Fibroblast of skin of right quadriceps (primary cell): ENCODE measurements at places on chromosomes 16 and 17.

GRCh38 chr17:40427002-40427491 is 9.4 kb upstream of the TOP2A start:
- DNase-seq, result no peak

DNA sequence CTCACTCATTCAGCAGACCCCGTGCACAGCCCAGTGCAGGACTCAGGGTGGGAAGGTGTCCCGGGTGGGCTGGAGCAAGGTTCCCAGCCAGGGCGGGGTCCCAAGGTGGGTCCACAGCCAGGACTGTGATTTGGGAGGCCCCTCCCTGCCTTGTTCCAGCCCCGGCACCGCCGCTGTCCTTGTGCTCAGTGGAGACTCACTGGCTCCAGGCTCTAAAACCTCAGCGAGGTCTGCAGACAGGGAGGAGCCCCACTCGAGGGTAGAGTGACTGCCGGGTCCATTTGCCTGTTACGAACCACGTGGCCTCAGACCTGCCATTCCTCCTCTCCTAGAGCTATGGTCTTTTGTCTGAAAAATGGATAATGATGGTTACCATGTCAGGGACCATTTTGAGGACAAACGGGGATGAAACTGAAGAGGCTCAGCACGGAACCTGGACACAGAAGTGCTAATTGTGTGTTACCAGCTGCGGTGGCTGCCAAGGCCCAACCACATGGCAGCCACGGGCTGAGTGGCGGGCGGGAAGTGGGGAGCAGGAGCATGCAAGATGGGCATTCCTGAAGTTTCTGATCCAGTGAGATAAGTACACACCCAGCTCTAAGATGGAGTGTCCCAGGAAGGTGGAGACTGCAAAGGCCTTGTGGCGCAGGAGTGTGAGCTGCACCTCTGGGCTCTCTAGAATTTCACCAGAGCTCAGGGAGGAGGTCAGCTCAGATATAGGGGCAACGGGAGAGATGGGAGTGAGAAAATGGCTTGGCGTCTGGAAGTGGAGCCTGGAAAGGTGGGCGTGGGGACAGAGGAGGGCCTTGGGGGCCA is 317.6 kb downstream of the SEC14L1 start:
- DNase-seq, result no peak

GRCh38 chr17:74879308-74879707 is 6.5 kb upstream of the FDXR start:
- DNase-seq, result no peak

DNA sequence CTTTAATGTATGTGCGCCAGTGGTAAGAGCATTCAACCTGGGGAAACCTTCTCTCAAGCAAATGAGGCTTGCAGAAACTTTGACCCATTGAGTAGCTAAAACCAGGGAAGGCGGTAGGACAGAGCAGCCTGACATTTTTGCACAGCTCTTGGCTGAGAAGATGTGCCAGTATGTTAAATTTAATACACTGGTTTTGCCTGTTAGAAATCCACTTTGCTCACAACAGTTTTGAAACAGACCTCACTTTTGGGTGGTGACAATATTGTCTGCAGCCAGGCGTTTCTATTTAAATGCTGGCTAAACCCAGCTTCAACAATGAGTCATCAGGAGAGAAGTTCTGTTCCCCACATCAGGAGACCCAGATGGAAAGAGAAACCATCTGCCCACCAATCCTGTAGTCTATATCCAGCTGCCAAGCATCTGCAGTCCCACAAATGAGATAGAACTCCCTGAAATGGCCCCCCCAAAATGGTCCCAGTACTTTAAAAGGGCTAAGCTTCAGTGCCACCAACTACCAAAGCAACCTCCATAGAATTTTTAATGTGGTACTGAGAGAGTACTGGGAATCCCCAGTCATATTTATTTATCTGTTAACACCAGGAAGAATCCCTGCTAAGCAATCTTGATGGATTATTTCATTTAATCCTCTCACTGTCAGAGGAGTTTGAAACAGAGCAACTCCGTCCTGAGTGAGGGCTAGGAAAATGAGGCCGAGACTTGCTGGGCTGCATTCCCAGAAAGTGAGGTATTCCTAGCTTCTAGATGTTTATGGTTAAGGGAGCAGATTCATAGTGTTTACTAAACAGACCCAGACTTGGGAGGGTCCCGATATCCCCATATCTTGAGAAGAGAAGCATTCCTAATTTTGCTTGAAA is 29.0 kb upstream of the CLEC3A start:
- DNase-seq, result peak; percentile 61

GRCh38 chr17:284676-285355 is 67.8 kb downstream of the RPH3AL start:
- DNase-seq, result no peak

GRCh38 chr16:86191663-86192062 is 292.7 kb downstream of the IRF8 start:
- no peak for DNase-seq
